ENCODE measurements at places on chromosomes 7 and 10.
A peak's percentile ranks its signal among the peaks of the same experiment; 100 is the strongest.

DNA sequence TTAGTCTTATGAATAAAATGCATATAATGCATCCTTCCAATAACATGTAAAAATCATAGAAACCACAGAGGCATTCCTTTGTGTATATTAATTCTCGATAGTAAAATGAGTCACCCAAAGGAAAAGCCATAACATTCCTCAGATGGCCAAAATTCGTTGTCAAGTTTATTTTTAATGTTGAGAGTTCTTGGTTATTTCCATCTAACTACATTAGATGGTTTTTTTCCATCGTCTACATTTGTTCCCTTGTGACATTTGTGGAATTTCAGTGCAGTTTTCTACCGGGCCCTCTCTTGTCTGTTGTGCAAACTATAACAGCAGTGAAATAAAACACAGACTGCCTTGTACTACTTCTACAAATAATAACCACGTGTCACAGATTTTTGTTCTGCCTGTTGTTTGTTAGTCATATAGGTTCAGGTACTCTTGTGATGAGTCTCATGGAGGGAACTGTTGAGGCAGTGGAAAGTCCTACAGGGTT is 54.7 kb upstream of the CCAR1 start:
- peak; percentile 15 for DNase-seq

DNA sequence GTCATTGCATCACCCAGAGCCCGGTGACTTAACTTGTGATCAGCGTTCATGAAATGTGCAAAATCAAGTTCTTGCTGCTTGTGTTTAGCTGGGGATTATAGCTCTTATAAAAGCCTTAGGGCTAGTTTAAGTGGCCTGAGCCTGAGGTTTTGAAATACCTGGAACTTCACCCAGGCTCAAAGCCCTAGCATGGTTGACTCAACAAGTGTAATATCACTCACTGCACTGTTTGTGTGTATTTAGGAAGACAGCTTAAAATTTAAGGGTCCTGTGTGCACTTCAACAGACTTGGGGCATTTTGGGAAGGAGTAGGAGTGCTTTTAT is 489.5 kb downstream of the GATA3 start:
- peak; percentile 64 for DNase-seq

- DNase-seq: no peak
These were observed 477 bp upstream of the ZC3HAV1 start for GRCh38 chr7:139109983-139110411.

GRCh38 chr7:106964466-106964865 is 80.0 kb upstream of the PRKAR2B start:
- DNase-seq: no peak

GRCh38 chr7:100464210-100464660 is at the start of gene SPACDR:
TSS of gene SPACDR (minus strand) at chr7:100464260. CDS start at chr7:100464025, 235 bp downstream.
- DNase-seq: no peak

- no peak for DNase-seq
These were observed 81.0 kb downstream of the FAM53B start for GRCh38 chr10:124663228-124663627.

GRCh38 chr7:46191776-46192175 is 270.7 kb upstream of the IGFBP3 start:
- DNase-seq: no peak

DNA sequence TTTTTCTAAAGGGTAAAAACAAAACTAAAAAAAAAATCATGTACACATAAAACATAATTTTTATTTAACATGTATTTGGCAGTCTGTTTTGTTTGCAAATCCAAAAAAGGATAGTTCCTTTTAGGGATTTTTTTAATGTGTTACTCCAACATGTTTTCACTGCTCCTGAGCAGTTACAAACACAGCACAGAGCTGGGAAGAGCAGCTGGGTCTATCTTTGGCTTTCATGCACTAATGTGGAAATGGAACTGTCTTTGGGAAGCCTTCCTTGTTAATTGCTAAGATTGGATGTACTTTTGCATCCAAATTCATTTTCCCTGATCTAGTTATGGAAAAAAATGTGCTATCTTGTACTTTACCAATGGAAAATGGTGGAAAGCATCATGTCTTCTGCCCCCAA is 1035.1 kb downstream of the CNTNAP2 start:
- DNase-seq: no peak

- no peak for DNase-seq
These were observed 139.2 kb upstream of the NAMPT start for GRCh38 chr7:106423821-106424475.

DNA sequence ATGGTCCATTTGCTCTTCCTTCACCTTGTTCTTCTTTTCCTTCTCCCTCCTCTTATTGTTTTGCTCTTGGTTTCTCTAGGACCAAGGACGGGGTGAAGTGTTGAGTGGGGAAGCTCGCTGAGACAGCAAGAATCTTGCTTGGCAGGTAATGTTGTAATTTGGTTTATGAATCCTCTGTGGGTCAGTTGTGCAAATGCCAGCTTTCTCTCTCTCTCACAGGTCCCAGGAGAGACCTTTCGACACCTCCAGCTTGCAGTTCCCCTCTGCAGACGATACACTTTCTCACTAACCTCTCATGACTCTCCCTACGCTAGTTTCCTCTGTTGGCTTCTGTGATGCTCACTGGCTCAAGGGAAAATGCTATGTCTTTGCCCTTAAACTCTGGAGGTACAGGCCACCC is 77.0 kb downstream of the FRMD4A start:
- DNase-seq: no peak

- no peak for DNase-seq
These were observed 1.2 kb downstream of the CCM2 start for GRCh38 chr7:45001138-45001694.

DNA sequence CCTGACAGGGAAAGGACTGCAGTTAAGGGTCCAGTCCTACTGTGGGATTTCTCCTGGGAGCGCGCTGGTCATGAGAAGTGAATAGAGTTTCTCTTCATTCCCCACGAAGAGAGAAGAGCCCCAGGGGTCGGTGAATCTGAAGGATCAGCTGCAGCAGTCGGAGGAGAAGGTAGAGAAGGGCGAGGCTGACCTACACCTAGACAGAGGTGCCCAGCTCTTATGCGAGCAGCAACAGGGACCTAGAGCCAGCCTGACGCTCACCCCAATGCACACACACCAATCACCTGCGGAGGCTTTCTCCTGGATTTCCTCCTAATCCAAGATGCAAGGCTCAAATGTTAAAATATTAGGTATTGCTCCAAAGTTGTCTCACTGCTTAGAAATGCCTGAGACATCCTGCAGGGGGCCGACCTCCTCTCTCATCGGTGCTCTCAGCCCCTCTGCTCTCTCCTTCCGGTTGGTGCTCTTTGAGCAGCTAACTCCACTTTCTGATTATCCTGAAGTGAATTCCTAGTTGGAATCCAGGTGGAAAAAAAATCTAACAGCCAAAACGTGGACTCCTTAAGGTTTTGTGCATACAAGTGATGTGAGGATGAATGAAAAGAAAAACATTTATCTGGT is 176.4 kb downstream of the AHR start:
- no peak for DNase-seq

DNA sequence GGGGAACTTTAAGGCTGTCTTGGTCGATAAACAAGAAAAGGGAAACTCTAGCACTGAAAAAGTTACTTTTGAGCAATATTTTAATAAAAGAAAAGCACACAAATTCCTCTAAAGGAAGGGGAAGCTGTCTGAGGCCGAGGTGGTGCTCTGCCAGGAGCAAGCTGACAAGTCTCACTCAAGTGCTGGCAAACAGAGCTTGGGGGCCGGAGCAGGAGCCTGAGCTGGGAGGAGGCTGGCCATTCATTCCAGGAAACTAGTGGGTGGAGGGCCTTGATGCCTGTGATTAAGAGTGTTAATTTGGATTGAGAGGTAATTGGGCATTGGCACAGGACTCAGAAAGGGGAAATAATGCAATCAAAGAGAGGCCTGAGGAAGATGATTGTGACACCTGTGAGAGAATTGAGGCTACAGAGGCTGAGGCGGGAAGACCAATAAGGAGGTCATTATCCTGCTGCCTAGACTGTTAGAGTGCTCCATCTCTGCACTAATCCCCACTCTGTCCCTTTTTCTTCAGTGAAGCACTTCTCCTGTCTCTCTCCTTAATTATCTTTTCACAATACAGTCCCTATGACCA is 154.9 kb upstream of the COL1A2 start:
- DNase-seq: no peak

GRCh38 chr7:115085421-115085820 is 163.5 kb downstream of the MDFIC start:
- no peak for DNase-seq

DNA sequence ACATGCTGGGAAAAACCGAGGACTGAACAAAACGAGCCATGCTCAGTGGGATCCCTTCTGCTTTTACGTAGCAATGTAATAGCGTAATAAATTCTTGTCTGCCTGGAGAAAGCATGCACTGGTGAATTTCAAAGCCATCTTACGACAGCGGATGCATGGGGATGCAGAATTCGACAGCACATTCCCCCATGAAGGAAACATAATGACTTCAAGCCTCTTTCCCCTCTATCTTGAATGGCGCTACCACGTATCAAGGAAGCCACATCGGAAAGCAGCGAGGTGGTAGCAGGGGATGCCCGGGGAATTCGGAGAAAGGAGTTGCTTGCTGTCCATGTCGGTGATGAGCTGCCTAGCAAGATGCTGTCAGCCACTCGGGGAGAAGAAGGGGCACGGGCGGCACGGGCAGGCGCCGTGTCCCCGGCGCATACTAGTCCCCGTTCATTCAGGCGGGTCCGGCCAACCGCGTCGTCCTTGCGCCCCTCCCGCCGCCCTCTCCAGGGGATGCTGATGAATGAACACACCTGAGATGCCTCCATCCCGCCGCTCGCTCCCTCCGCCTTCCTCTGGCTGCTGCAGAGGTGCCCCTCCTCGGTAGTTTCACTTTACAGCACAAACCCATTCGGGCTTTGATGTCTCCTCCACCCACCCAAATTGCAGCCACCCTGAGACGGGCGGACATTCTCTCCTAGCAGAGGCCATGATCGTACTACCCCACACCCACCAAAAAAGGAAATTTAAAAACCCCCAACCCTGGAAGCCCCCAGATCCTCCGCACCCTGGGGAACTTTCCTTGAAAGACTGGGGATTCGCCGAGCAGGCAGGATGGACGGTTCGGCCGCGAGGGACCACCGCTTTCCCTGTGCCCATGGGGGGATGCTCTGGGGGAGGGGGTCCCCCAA is 644 bp downstream of the SORBS1 start:
- DNase-seq: peak; percentile 31

- DNase-seq: no peak
These were observed 42.1 kb upstream of the ANAPC16 start for GRCh38 chr10:72173619-72174296.

- DNase-seq: no peak
These were observed 292.4 kb upstream of the MYO3A start for GRCh38 chr10:25641595-25641994.

DNA sequence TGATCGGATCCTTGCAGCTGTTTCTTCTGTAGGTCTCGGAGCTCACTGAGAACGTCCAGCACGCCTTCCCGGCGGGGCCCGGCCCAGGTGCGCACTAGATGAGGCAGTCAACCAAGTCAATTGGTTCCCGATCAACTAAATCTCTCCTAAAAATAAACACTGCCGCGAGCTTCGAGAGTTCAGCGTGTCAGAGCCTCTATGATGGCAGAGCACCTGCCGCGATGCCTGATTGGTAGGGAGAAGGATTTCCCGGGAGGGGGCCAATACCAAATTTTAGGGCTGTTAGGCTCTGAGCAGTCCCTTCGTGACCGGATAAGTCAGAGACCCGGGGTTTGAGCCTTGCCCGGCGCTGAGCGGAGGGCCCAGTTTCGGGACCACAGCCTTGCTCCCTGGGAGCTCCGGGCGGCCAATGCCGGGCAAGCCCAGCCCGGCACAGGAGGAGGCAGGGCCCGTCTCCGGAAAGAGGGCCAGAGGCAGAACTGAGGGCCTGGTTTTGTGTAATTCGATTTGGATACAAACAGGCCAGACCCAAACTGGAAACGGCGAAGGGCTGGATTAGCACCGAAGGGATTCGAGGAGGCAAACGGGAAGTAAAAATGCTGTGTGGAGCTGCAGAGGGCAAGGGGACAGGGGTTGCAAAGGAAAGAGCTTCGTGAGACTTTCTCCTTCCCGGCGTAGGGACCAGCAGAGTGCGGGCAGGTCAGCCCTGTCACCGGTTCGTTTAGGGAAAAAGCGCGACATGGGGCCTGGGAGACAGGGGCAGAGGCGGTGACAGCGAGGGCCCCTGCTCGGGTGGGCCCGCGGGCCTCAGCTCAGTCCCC is 569 bp downstream of the SLC26A5 start:
- no peak for DNase-seq

GRCh38 chr7:100021297-100021696 is 5.9 kb downstream of the ZKSCAN1 start:
- DNase-seq: no peak

DNA sequence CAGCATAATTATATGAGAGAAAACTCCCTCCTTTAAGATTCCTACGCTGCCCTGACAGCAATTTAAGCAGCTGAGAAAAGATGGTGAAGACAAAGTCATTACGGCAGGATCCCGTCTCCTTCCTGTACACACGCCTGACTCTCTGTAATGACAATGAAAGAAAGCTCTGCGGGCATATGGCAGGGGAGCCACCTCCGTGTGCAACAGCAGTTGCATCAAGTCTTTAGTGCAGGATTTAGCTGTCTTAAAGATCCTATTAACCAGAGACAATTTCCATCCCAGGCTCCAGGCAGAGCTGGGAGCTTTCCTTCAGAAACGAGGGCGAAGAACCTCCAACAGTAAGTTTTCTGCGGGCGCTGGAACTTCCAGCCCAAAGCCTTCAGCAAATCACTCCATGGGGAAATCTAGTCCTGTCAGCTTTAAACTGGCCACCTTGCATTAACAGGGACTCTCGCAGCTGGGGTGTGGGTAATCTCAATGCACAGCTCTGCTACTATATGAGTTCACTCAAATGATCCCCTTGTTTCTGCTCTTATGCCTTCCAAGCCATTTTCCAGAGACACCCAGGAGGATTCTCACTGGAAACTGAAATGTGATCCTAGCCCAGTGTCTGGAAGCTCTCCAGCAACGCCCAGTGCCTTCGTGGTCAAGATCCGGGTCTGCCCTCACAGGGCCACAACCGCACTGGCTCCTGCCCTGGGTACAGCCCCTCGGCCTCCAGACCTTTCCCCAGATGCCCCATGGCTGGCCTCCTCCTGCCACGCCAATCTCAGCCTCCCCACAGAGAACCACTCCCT is 74.9 kb downstream of the CTBP2 start:
- no peak for DNase-seq

GRCh38 chr10:73995035-73995358 is 2.9 kb upstream of the VCL start:
- no peak for DNase-seq

GRCh38 chr10:110326351-110327032 is 21.8 kb upstream of the SMNDC1 start:
- peak; percentile 20 for DNase-seq

DNA sequence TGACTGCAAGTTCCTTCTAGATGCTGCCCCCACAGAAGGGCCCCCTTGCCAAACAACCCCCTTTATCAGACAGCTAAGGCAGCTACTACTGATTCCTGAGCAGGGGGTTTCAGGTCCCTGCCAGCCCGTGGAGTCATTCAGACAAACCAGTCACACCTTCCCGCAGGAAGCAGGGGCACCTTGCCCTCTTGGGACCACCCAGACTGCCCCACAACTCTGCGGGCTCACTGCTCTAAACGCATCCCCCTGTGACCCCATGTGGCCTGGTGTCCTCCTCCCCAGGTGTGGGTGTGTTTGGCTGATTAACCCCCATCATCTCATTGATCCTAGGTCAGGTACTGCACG is 298.9 kb downstream of the TCERG1L start:
- no peak for DNase-seq

GRCh38 chr7:151517601-151518104 is 2.0 kb downstream of the RHEB start:
- DNase-seq: no peak
